Activated CD4-positive, alpha-beta memory T cell treated with anti-CD3 and anti-CD28 coated beads, Interleukin-2, amount 10 ng/mL, durations not matched to agents 7 days and 5 days (primary cell): ENCODE measurements at places on chromosomes 5 and 9. TPM values are rescaled to one million over a fixed set of nuclear protein-coding genes. Genes with fewer than 3 reads are reported as not detected.

SPZ1 gene
- total RNA-seq, result not detected

DNA sequence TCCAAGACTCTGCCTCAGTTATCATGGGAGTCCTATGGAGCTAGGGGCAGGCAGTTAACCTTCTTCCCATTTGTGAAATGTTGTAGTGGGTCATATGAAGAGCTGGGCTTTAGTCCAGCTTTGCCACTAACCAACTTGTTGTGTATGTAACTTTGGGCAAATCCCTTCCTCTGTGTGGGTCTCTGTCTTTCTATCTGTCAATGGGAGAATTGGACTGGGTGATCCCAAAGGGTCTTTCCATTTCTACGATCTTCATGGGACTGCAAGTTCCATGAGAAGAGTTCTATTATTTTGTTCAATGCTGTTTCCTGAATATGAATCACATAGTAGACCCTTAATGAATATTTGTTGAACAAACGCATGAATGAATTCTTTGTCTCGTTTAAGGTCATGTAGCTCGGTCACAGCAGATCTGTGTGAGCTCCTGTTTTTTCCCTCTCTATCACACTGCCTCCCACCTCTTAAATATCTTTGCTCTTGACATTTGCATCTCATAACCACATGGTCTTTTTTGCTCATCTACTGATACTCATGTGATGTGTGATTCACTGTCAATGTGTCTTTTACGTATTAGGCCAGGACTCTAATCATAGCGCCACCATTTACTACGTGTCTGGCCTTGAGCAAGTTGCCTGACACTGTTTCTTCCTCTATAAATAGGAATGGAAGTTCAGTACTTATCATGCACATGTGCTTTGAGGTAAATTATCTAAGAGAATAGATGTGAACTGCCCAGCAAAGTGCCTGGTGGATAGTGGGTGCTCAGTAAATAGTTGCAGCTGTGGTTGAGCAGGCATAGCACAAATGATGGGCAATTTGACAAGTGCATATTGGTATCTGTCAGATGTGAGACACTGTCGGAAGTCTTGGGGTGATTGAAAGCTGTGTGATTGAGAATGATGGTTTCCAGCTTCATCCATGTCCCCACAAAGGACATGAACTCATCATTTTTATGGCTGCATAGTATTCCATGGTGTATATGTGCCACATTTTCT, 37.4 kb downstream of the PTTG1 start:
- no peaks in the 10 kb centered on the region for H3K36me3 ChIP-seq
- DNase-seq, result no peak
- H3K27ac ChIP-seq, result no peak overlapping the region
- peaks cover 22% of the 10 kb centered on the region for H3K4me1 ChIP-seq
- no peaks in the 10 kb centered on the region for H3K27me3 ChIP-seq

GRCh38 chr5:170551076-170551475, 47.3 kb downstream of the KCNIP1 start:
- H3K4me3 ChIP-seq, result no peak overlapping the region
- H3K36me3 ChIP-seq, result no peaks in the 10 kb centered on the region
- peaks cover 28% of the 10 kb centered on the region for H3K27me3 ChIP-seq
- no peak for DNase-seq

YIPF5 gene
- total RNA-seq, result 47.5 TPM

DNA sequence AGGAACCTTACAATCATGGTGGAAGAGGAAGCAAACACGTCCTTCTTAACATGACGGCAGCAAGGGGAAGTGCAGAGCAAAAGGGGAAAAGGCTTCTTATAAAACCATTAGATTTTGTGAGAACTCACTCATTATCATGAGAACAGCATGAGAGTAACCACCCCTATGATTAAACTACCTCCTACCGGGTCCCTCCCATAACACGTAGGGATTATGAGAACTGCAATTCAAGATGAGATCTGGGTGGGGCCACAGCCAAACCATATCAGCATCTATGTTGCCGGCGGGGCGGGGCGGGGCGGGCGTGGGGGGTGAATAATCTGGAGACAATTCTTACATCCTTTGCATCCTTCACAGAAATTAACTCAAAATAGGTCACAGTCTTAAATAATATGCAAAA, 58.8 kb upstream of the GFPT2 start:
- peaks cover 4% of the 10 kb centered on the region for H3K27me3 ChIP-seq
- no peak for DNase-seq
- H3K27ac ChIP-seq, result no peak overlapping the region
- no peak overlapping the region for H3K4me3 ChIP-seq
- H3K36me3 ChIP-seq, result no peaks in the 10 kb centered on the region

SEMA5A gene
- total RNA-seq, result 1.7 TPM

- no peak overlapping the region for H3K27ac ChIP-seq
- no peaks in the 10 kb centered on the region for H3K27me3 ChIP-seq
- no peaks in the 10 kb centered on the region for H3K4me1 ChIP-seq
- DNase-seq, result no peak
- peaks cover 22% of the 10 kb centered on the region for H3K36me3 ChIP-seq
- no peak overlapping the region for H3K4me3 ChIP-seq
Observed at GRCh38 chr5:40853632-40854192, 12.5 kb downstream of the CARD6 start.

EQTN gene
- total RNA-seq, result not detected
